ENCODE measurements at places on chromosomes 4 and X.

DNA sequence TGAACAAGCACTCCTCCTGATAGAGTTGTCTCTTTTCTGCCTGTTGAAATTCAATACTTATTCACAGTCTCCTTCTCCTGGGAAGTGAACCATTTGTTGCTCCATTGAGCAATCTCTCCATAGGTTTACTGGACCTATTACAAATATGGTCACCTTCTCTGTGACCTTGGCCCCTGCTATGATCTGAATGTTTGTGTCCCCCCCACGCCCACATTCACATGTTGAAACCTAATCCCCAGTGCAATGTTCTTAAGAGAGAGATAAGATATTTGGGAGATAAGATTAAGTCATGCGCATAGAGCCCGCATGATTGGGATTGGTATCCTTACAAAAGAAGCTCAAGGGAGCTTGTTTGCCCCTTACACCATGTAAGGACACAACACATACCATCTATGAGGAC lies 54.1 kb upstream of the GABRE start:
- no peak for DNase-seq

GRCh38 chr4:95838192-95838591 lies 1.7 kb upstream of the PDHA2 start:
- no peak for DNase-seq

DNA sequence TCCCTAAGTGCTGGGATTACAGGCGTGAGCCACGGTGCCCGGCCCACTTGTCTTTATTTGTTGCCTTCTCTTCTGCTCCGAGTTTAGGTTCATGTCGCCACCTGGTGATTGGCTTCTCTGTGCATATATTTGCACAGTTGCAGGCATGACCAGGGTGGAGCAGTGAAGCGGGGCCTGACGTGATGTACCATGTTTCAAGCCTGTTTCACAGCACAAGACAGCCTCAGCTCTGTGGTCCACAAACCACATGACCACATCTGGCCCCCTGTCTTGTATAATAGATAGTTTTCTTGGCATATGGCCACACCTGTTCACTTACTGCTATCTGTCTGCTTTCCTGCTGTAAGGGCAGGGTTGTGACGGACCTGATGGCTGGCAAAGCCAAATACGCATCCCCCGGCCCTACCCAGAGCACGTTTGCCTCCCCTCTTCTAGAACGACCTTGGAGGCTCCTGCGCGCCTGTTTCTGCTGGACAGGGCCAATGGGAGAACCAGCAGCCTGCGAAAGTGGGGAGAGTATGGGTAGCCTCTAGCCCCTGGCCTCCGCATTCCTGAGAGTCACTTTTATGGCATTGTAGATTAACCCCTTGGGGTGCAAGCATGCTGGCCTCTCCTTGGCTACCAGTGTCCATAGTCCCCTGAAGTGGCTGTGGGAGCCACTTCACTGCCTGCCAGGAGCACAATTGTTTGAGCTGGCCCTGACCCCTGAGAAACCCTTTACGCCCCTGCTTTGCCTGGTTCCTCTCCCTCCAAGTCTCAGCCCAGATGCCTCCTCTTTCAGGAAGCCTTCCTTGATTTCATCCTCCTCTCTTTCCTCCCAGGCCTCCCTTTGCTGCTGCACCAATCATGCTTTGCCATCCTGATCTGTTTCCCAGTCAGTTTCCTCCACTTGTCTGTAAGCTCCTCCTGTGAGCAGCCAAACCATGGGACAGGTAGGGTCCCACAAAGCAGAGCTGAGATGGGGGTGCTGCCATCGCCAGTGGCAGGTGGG lies 6.0 kb upstream of the SH3TC1 start:
- no peak for DNase-seq

DNA sequence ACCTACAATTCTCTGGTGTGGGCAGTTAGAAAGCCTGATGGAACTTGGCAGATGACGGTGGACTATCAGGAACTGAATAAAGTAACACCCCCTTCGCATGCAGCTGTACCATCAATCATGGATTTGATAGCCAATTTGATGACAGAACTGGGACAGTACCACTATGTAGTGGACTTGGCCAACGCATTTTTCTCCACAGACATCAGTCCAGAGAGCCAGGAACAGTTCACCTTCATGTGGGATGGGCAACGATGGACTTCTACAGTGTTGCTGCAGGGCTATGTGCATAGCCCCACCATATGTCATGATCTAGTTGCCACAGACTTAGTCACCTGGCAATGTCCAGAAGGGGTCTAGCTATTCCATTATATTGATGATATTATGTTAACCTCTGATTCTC lies 54.5 kb upstream of the CCDC149 start:
- no peak for DNase-seq

DNA sequence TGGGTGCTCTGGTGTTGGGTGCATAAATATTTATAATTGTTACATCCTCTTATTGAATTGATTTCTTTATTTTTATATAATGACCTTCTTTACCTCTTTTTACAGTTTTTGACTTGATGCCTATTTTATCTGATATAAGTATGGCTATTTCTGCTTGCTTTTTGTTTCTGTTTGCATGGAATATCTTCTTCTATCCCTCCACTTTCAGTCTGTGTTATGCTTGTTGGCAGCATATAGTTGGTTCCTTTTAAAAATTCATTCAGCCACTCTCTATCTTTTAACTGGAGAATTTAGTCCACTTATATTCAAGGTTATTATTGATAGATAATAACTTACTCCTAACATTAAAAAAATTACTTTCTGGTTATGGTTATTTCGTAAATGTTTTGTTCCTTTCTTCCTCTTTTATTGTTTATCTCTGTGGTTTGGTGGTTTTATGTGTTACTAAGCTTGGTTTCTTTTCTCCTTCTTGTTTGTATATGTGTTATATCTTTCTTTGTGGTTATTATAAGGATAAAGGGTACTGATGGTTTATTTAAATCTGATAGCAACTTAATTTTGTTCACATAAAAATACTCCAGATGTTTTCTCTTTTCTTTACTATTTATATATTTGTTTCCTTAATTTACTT lies 69.5 kb downstream of the IL15 start:
- no peak for DNase-seq

GRCh38 chr4:108611365-108611764 lies 9.0 kb upstream of the RPL34 start:
- peak; percentile 21 for DNase-seq

Measured in hepatic stellate cell (primary cell).